ENCODE measurements at places on chromosomes 6 and 20.

- no peak for DNase-seq
Measured at GRCh38 chr6:24589334-24589733, 56.7 kb downstream of the KIAA0319 start.

DNA sequence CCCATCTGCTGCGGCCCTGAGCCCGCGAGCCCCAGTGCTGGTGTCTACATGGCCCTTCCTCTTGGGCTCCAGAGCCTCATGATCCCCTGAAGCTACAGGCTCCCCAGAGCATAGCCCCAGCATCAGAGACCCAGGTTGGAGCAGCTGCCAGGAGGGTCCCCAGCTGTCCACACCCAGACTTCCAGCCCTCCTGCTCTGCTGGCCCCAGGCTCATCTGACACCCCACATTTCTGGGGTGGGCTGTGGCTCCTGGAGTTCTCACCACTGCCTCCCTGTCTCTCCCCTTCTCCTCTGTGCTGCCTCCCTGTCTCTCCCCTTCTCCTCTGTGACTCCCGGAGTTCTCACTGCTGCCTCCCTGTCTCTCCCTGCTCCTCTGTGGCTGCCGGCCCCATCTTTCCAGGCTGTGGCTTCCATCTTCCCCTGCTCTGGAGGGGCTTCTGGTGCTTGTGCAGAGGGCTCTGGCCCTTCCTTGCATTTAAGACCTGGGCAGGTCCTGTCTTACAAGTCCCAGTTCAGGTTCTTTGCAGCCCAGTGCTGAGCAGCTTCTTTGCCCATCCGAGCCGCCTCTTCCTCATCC is 108.1 kb downstream of the ERMARD start:
- no peak for DNase-seq

GRCh38 chr6:56842686-56843475 is 112.0 kb upstream of the BEND6 start:
- no peak for DNase-seq

DNA sequence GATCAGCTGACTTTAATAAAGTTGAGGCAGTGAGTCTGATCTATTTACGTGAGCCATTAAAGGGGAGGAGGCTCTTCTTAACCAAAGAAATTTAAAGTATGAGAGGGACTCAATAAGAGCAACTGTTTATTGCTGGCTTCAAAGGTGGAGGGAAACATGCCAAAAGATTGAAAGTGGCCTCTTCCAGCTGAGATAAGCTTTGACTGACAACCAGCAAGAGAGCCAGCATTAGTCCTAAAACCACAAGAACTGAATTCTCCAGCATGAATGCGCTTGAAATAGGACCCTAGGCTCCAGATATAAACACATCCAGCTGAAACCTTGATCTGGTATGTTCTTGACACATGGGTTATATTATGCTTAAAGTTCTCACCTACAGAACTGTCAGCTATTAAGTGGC is 123.1 kb upstream of the GJE1 start:
- DNase-seq: no peak

DNA sequence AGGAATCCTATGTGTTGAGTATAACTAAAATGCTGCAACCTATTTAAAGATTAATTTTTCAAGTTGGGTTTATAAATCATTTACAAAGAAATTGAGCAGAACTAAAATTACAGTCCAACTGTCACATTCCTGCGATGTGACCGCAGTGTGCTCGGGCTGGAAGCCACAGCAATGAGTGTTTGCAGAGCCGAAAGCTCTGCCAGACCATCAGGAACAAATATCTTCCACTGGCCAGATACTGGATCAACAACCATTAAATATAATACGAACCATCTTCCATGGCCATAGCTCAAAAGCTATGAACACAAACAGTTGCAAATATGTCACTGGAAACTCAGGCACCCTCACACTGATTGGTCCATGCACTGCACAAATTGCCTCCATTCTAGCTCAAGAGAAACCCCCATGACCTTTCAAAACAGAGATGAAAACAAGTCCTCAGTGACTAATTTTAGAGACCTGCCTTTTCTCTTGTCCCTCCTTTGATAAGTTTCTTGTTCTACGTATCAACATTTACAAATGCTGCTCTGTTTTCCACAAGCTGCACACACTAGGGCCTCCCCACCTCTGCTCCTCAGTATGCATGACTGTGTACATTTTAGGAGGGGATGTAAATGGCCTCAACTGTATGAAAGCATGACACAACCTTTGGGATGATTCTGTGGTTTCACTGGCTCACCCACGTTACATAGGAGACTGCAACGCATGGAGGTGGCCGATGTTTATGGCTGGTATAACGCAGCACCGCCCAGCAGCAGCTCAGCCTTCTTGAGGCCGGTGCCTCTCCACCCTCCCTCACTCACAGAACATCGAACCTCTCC is 171.7 kb downstream of the WDR27 start:
- no peak for DNase-seq

DNA sequence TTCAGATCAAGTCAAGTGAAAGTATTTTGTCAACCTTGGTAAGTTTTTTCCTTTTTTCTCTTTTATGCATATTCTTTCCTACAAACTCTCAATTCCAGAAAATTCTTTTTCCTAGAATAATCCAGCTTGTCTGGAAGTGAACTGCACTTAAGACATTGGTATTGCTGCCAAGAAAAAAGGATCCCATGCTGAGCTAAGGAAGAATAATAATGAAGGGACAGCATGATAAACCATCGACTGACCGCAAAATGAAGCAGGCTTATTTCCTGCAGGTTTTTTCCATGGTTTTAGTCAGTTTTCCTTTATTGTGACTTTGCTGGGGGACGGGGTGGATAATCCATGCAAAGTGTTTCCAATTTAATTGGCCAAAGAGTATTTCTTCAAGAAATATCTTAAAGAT is 857.6 kb upstream of the SLC35B3 start:
- no peak for DNase-seq

GRCh38 chr6:38567436-38567835 is 72.3 kb downstream of the BTBD9 start:
- DNase-seq: no peak

- DNase-seq: no peak
Measured at GRCh38 chr6:8017276-8017701, 46.9 kb downstream of the BLOC1S5 start.

- no peak for DNase-seq
Measured at GRCh38 chr6:126886106-126886505, 232.4 kb upstream of the RSPO3 start.
